ENCODE measurements at places on chromosomes 4 and X.

GRCh38 chrX:131987252-131987651 lies 35.9 kb upstream of the STK26 start:
- DNase-seq: peak; percentile 66

DNA sequence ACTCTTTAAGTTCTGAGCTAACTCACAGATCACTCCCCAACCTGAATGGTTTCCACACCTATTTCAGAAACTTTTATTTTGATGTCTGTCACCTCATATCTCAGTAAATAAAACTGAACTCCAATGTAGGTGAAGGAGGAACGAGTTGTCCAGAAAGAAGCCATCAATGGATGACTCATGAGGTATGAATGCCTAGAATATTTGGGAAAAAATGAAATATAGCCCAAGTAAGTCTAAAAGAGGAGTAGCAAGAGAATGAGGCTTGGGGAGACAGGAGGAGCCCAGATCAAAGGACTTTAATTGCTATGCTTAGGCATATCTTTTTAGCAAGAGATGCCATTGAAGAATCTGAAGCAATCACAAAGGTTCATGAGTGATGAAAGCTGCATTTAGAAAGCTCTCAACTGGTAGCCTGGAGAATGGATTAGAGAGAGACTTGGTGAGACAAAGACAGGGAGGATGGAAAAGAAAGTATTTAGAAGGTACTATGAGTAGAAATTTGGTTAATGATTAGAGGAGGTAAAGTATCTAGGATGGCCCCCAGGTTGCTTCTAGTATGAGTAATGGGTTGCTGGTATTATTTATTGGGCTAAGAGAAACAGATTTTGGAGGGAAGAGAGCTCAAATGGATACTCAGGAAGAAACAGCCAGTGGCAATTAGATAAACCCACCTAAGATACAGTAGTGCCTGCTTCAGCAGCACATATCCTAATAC lies 39.4 kb downstream of the NOCT start:
- DNase-seq: no peak

- DNase-seq: no peak
Observed at GRCh38 chrX:134649770-134650169, 8.5 kb downstream of the PLAC1 start.

DNA sequence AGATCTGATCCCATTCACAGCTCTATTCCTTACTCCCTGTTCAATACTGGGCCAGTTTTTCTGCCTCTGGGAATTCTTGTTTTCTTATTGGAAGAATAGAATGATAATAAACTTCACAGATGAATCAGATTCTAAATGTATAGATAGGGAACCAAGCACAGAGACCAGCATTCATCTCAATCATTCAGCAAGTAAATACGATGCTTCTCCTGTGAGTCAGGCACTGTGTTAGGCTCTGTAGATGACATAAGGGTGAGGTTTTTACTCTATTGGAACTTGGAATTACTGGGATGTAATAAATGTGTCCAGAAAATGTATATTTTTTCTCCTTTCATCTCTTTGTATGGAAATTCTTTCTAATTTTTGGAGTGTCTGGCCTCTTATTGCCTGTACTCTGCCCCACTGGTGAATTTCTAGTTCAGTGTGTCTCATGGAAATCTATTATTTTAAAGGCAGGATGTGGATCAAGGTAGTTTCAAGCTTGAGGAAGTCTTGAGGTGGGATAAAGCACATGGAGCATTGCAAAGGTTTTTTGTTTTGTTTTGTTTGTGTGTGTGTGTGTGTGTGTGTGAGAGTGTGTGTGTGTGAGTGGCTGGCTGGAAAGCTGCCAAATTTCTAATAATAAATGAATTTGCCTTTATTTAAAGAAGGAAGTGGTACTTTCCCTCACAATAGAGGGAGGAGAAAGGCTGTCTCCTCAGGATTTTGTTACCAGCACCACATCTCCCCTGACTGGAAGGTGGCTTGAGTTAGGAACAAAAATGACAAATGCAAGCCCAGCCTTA lies 117.9 kb upstream of the HS3ST1 start:
- DNase-seq: no peak

- DNase-seq: no peak
Observed at GRCh38 chr4:126264839-126265238, 950.1 kb downstream of the FAT4 start.

- DNase-seq: no peak
Observed at GRCh38 chr4:2483237-2483636, 14.3 kb downstream of the RNF4 start.

DNA sequence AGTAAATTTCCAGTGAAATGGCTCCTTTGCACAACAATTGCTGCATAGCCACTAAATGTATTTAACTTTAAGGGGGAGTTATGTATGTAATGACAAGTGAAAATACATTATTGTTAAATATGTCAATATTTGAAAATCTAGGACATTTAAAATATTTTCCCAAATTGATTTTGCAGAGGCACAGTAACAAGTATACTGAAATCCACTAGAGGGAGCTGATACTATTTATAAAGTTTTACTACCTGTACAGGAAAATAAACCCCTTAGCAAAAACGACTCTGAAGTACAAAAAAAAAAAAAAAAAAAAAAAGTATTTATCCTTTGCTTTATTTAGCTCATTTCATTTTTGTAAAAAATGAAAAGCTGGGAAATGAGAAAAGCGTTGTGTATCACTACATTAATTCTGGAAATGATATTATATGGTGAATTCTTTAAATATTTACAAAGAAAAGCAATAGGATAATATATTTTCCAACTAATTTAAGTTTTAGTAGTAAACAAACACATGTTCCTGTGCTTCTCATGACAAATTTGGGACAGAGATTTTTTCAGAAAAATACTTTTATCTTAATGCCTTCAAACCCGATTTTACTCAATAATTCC lies 727.7 kb downstream of the DMD start:
- no peak for DNase-seq

DNA sequence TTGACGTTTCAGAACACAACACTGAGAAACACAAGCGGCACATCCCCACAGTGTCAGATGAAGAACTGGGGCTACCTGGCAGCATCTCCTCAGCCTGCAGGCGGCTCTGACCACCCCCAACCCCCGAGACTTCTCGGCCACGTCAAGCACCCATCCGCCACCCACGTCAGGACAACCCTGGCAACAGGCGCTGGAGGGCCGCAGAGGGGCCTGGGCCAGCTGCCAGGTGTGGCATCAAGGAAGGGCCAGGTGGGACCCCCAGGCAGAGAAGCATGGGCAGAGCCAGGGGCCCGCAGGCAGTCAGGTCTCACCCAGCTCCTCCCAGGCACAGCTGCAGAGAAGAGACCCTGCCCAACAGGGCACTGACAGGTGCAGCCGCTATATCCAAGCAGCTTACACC lies 22.3 kb downstream of the GAK start:
- no peak for DNase-seq

GRCh38 chr4:103786014-103786413 lies 66.2 kb upstream of the TACR3 start:
- DNase-seq: no peak

DNA sequence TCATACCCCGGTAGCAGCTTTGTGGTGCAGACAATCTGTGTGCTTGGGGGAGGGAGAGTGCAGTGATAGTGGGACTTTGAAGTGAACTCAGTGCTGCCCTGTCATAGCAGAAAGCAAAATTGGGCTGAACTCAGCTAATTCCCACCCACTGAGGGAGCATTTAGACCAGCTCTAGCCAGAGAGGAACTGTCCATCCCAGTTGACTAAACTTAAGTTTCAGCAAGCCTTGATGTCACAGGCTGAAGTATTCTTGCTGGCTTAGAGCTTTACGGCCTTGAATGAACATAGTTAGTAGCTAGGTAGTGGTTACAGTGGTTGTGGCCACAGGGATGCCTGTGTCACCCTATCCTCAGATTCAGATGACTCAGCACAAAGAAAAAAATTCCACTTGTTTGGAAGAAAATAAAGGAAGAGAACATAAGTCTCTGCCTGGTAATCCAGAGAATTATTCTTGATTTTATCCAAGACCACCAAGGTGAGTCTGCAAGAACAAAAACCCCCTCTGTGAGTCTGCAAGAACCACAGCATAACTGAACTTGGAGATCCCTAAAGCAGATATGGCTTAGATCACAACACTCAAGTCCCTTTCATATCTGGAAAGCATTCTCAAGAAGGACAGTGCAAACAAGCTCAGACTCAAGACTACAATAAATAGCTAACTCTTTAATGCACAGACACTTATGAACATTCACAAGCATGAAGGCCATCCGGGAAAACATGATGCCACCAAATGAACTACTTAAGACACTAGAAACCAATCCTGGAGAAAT lies 39.4 kb downstream of the ADH7 start:
- no peak for DNase-seq

DNA sequence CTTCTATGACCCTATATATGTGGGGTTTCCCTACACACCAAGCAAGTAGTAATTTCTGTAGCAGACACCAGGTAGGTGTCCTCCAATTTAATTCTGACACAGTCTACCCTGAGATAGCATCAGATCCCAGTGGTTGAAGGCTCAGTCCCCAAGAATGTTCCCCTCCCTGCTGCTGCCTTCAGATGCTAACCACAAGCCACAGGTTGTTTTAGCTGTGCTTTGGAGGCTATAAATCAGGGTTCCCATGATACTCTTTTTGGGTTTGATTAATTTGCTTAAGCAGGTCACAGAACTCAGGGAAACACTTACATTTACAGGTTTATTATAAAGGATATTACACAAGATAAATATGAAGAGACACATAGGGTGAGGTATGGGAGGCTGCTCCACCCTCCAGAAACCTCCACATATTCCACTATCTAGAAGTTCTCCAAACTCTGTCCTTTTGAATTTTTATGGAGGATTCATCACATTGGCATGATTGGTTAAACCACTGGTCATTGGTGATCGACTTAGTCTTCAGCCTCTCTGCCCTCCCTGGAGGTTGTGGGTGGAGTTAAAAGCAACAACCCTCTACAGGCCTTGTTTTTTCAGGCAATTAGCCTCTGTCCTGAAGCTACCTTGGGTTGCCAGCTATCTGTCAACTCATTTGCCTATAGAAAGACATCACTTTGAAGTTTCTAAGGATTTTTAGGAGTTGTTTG lies 50.8 kb downstream of the GRIA2 start:
- no peak for DNase-seq

DNA sequence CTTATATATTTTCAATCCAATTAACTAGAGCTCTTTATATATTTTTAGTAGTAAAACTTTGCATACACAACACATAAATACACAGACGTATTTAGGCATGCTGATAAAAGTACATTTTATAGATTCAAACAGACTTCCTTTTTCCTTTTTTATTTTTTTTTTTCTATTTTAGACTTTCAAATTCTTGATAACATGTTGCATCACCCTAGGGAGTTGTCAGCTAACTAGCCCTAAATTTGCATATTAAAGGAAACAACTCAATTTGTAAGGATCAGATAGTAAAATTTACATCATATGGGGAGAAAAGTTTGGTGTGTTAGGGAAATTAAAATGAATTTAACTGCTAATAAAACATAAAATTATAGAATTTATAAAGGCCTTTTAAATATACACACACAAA lies 47.4 kb upstream of the APOOL start:
- no peak for DNase-seq

- DNase-seq: no peak
Observed at GRCh38 chr4:16195209-16195608, 31.1 kb downstream of the TAPT1 start.
